Daoy (cell line): ENCODE measurements at places on chromosomes 16 and 17.

DNA sequence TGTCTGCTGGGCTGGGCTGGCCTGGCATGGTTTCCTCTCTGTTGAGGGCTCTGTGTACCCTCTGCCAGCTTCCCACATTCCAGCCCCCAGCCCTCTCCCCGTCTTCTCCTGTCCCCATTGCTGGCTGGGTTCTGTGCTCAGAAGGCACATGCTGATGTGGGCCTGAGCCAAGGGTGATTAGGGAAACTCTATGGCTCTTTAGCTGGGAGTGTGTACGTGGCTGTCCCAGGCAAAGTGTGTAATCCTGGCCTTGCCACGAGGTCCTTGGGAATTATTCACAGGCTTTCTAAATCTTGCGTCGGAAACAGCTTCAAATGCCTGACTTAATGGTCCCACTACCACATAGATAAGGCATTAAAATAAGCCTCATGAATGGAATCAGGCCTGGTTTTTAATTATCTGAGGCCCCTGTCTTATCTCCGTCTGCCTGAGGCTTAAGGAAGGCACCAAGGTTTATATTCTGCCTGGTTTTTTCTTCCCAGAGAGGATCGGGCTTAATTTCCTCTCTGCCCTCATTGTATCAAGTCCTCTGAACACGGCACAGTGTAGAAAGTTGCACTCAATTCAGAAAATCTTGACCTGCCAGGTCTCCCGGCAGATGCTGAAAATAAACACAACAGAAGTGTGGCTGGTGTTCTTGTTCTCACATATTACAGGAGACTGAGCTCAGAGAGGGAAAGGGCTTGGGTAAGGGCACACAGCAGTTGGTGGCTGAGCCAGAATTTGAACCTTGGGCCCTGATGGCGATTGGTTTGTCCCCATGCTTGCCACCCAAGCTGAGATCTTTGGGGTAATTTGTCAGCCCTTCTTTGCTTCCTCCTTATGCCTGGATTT, 52.9 kb upstream of the LGALS9 start:
- peak; percentile 48 for DNase-seq

- no peak for DNase-seq
Observed at GRCh38 chr16:27222249-27223225, 19.2 kb downstream of the KDM8 start.

DNA sequence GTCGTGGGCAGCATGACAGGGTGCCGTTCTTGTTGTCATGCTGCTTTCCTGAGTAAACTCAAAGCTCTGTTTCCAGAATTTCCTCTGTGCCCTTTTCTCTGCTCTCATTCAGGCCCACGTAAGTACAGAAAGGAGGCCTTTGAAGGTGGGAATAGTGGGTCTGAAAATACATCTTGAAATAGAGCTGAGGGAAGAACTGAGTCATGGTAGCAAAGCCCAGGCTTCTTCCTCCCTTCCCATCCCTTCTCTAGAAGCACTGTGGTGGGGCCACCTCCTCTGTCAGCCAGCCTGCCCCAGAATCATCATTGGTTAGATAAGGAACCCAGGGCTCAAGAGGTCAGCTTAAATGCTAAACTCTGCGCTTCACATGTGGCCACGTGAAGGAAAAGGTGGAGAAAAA, 9.4 kb downstream of the CTRL start:
- no peak for DNase-seq

DNA sequence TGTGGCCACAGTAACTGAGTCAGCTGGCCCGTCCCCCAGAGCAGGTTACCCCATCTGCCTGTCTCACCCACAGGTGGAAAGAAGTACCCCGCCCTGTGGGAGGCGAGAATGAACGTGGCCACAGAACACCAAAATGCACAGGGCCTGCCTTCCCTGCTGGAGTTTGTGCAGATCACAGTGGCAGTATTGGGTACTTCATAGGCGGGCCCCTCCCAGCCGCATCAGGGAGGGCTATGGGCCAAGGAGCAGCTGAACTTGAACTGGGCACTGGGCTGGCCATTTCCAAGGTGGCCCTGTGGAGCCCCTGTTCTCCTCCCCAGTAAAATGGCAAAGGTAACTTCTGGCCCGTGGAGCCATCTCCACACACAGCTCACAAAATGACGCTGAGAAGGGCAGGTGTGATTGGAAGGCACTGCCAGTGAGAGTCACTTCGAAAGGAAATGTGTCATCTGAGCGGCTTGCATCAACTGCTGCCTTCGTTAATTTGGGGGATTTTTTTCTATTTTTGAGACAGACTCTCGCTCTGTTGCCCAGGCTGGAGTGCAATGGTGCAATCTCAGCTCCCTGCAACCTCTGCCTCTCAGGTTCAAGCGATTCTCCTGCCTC, 162.9 kb downstream of the ENGASE start:
- peak; percentile 28 for DNase-seq

DNA sequence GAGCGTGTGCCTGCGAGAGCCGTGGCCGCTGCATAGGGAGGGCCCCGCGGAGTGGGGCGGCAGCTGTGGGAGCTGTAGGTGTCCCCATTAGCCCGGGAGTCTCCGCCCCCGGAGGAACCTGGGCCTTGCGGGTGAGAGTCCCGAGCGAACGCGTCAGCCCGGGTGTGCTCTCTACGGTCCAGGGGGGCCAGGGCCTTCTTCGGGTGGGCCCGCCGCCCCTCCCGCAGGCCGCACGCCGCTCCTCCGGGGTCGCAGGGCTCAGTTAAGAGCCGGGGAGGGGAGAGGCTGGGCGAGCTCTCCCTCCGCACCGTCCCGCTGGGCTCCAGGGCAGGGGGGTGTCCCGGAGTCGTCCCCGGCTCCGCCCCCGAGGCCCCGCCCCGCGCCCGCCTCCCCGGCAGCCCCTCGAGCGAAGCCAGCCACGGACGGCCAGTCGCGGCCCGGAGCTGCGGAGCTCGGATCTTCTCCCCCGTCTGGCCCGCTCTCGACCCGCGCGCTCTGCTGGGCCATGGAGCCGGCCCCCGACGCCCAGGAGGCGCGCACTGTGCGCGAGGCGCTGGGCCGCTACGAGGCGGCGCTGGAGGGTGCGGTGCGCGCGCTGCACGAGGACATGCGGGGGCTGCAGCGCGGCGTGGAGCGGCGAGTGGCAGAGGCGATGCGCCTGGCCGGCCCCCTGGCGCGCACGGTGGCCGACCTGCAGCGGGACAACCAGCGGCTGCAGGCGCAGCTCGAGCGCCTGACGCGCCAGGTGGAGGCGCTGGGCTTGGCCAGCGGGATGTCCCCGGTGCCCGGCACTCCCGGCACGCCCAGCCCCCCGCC, at the start of gene SMTNL2:
SMTNL2 (plus strand) TSS at position 429 of the 816 bp plus-strand sequence; CDS start at position 506, 77 bp downstream.
- no peak for DNase-seq

DNA sequence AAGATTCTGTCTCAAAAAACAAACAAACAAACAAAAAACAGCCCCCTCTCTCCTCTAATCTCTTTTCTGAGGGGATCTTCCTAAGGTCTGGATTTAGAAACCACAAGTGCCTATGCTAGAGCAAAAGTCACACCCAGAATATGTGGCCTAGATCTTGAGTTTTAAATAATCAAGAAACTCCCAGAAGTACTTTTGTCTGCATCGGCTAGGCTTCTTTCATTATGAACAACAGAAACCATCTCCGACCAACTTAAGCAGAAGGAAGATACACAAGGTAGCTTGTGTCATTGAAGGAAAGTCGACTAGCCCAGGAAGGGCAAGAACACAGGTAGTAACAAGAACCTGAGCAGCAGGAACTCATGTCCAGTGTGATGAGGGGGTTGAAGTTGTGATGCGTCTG, 73.9 kb upstream of the KIFC3 start:
- DNase-seq, result no peak

GRCh38 chr17:80616705-80617104, 72.1 kb downstream of the RPTOR start:
- DNase-seq, result no peak

- peak; percentile 63 for DNase-seq
Observed at GRCh38 chr16:31568577-31569359, 41.1 kb downstream of the AHSP start.

GRCh38 chr17:75587675-75588595, at the start of gene MYO15B:
TSS of gene MYO15B (plus strand) at chr17:75587800. CDS start at chr17:75588058, 258 bp downstream.
- DNase-seq, result peak; percentile 58

GRCh38 chr16:30722916-30723315, 23.9 kb downstream of the SRCAP start:
- no peak for DNase-seq

DNA sequence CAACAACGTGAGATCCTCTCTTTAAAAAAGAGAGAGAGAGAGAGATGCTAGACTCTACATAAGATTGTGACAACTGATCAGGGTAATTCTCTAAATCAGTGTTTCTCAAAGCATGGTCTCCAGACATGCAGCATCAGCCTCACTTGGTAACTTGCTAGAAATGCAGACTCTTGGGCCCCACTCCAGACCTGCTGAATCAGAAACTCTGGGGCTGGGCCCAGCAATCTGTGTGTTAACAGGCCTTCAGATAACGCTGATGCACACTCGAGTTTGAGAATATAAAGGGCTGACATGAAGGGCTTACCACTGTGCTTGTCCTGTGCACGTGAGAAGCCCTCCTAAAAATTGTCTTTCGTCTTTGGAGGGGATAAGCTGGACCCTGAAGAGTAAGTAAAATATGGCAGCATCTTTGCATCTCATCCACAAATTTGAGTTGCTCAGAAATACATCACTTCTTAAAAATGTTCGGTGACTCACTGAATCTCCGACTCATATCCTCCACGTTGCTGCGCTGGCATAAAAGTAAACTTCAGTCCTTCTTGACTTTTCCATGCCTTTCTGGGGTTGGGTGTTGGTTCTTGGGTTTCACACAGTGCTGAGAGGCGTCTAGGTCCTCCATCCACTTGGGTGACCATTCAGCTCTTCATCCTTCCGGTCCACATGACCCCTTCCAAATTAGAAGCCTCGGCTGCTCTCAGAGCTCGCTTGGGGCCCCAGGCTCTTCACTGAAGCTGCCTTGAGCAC, 26.1 kb upstream of the KDM8 start:
- peak; percentile 58 for DNase-seq

DNA sequence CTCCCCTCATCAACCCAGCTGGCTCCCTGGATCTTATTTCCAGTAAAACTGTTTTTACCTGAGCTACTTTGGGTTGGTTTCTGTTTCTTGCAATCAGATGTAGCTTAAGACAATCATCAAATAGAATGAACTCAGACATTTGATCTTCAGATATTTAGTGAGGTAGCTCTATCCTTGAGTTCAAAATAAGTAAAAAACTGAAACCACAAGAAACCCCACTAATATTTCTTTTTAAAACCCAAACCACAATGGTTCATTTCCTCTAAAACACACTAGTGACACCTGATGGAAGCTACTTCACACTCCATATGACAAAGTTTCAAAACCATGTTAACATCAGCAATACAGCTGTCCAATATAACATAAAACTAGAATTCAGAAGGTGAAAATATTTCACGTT, 37.8 kb downstream of the CACNG1 start:
- no peak for DNase-seq

DNA sequence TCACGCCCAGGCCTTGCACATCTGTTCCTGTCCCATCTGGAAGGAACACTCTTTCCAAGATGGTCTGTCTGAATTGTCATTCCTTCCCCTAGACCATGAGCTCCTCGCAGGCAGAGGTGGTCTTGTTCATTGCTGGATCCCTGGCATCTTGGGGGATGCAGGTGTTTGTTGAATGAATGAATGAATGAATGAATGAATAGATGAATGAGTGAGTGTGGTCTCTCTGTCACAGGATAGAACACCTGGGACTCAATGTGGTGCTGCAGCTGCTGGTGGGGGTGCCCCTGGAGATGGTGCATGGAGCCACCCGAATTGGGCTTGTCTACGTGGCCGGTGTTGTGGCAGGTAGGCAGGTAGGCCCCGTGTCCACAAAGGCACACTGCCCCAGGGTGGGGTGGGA, 32.2 kb downstream of the RHBDL3 start:
- DNase-seq, result no peak

GRCh38 chr16:2663553-2664546, 18.5 kb upstream of the KCTD5 start:
- no peak for DNase-seq

- DNase-seq, result peak; percentile 17
Observed at GRCh38 chr16:20359997-20360396, 7.5 kb upstream of the UMOD start.

DNA sequence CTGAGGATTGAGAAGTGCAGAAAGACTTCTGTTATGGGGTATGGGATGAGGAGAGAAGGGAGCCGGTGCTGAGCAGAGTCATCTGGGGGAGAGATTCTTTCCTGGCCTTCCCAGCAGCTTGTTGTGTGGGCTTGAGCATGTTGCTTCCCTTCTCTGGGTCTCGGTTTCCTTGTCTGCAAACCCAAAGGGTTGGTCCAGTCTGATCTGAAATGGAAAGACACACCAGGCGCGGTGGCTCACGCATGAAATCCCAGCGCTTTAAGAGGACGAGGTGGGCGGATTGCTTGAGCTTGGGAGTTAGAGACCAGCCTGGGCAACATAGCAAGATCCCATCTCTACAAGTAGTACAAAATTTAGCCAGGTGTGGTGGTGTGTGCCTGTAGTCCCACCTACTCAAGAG, 6.0 kb downstream of the SOCS3 start:
- DNase-seq, result no peak

- DNase-seq, result no peak
Observed at GRCh38 chr16:60905811-60906210, 1130.4 kb downstream of the CDH8 start.

GRCh38 chr16:84885342-84885910, 65.6 kb downstream of the CRISPLD2 start:
- DNase-seq, result no peak

DNA sequence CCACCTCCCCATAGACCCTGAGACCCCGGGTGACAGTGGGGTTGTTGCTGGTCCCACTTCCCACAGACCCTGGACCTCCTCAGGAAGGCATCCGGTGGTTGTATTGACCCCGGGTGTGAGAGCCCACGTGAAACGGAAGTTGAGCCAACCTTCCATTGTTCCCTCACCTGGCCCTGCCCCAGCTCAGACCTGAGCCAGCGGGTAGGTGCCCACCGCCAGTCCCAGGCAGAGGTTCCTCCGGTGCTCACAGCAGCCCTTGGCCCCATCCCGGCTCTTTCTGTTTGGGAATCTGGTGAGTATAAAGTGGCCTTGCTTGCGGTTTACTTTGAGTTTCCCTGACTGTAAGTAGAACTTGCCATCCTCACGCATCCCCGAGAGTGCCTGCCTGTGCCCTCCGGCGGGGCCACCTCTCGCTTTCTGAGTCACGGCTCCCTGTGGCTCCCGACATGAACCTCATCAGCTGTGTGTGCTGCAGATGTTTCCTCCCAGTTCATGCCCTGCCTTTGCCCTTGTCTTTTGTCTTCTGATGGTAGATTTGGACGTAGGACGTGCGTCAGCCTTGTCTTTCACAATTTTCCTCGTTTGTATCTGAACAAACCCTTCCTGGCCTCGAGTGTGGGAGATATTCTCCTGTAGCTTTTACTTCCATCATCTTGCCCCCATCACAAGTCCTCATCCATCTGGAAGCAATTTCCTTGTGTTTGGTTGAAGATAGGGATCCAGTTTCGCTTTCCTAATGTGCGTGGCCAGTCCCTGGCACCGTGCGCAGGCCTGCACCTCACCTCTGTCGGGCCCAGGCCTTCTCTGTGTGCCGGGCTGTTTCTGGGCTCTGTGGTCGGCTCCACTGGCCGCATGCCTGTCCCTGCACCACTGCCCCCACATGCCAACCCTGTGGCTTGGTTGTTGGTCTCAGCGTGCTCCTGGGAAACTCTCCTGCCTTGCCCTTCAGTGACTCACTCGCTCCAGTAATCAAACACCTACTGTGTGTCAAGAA, 76.0 kb downstream of the METRNL start:
- peak; percentile 96 for DNase-seq
